Renal cortex interstitium (tissue), 15 donors: ENCODE measurements at places on chromosomes 2 and 18. TPM values are rescaled to one million over a fixed set of nuclear protein-coding genes. Genes with fewer than 3 reads are reported as not detected.

Gene UGT1A8
- polyA plus RNA-seq = not detected

Gene REEP1
- polyA plus RNA-seq = 2.6 TPM

Gene ABHD1
- polyA plus RNA-seq = 1.6 TPM

Gene TTLL4
- 34.0 TPM for polyA plus RNA-seq

Gene CD302
- polyA plus RNA-seq = 13.1 TPM

Gene STON1
- 33.1 TPM for polyA plus RNA-seq

Gene GKN1
- polyA plus RNA-seq = not detected

Gene C1GALT1C1L
- polyA plus RNA-seq = 3.0 TPM

Gene MEP1B
- polyA plus RNA-seq = 0.07 TPM
